ENCODE measurements at places on chromosomes 12 and 14.

- no peak for DNase-seq
Observed at GRCh38 chr14:89409961-89410360, 7.1 kb downstream of the FOXN3 start.

DNA sequence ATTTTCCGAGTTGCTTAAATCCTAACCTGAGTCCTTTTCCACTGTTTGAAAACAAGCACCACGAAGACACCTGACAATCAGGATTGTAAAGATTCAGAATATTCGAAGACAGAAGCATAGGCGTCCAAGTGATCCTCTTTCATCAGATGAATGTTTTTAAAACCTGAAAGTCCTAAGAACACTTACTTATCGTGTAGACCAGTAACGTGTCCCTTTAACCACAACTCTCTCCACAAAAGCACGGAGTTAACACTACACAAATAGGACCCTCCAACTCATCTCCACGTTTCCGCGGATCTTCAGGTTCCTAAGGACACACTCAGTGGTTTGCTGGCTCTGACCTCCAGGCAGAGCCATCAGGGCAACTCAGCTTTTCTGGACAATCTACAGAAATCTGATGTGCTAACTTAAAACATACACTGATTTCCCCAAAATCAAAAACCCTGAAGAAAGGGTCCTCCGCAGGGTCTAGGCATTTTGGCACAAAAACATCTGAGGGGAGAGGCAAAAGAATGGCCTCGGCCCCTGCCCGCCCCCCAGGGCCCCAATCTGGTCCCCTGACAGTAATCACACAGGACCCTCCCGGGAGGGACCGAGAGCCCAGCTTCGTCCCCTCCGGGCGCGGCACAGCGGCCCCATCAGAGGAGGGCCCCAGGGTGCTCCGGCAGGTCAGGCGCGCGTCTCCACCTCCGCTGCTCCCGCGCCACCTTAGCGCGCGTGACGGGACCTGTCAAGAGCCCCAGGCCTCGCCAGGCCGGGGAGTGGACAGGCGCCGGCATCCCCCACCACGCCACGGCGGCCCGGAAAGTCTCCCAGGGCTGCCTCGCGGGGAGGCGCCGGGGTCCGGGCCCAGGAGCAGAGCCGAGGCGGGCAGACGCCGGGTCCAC is 925 bp downstream of the DICER1 start:
- peak; percentile 15 for DNase-seq

GRCh38 chr12:6916426-6917200 is 2.2 kb downstream of the ENO2 start:
- DNase-seq, result no peak

DNA sequence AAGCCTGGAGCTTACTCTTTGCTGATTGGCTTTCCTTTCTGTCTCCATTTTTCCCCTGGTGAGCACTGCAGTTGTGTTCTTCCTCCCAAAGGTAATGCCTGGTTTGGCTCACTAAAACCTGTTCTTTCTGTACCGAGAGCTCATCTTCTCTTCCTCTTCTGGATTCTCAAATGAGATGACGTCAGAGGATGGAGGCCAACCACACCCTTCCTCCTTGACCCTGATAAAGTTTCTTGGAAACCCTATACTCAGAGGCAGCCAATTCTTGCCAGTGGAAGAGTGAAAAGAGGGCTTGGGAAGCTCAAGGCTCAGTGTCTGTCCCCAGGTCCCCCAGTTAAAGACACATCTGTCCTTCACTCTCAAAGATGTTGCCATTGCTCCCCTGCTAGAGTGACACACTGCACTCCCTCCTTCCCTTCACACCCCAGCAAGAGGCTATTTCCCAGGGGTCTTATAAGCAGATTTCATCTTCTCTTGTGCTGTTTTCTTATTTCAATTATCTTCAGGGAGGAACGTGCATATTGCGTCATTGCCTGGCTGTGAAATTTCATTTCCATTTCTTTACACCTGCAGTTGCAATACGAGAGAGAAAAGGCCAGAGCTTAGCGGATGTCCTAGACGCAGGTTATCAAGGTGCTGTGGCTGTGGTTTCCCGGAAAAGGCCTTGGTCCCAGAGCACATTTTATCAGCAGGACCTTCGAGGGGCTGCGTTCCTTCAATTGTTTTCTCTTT is 27.3 kb downstream of the NTF3 start:
- no peak for DNase-seq

DNA sequence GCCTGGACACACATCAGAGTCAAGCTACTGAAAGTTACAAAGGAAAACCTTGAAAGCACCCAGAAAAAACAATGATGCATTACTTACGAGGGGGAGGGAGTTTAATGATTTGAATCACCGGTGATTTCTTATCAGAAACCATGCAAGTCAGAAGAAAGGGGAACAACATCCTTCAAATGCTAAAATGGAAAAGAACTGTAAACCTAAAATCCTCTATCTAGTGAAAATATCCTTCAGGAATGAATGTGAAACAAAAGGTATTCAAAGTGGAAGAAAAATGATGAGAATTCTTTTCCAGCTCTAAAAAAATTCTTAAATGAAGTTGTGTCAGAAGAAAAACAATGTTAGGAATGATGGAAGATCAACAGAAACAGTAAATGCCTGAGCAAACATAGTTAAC is 16.8 kb downstream of the SCAF11 start:
- no peak for DNase-seq

- no peak for DNase-seq
Observed at GRCh38 chr12:26535826-26536225, 297.2 kb downstream of the ITPR2 start.

DNA sequence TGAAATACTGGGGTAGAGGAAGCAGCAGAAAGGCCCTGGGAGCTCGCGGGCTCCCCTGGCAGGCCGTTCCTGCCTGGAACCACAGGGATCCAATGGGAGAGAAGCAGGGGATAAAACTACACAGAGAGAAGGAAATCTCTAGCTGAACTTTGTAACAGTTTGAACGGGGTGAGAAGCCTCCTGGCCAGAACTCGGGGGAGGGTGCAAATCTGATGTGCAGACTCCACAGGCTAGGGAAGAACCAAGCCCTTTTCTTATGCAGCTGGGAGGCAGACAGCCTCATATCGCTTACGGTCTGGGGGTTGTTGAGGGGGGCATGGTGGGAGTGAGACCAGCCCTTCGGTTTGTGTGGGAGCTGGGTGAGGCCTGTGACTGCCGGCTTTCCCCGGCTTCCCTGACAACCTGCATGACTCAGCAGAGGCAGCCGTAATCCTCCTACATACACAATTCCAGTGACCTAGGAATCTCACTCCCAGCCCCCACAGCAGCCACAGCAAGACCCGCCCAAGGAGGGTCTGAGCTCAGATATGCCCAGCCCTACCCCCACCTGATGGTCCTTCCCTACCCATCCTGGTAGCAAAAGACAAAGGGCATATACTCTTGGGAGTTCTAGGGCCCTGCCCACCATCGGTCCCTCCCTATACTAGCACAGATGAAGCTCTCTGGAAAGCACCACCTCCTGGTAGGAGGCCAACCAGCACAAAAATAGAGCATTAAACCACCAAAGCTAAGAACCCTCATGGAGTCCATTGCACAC is 143.0 kb downstream of the TMTC1 start:
- no peak for DNase-seq

DNA sequence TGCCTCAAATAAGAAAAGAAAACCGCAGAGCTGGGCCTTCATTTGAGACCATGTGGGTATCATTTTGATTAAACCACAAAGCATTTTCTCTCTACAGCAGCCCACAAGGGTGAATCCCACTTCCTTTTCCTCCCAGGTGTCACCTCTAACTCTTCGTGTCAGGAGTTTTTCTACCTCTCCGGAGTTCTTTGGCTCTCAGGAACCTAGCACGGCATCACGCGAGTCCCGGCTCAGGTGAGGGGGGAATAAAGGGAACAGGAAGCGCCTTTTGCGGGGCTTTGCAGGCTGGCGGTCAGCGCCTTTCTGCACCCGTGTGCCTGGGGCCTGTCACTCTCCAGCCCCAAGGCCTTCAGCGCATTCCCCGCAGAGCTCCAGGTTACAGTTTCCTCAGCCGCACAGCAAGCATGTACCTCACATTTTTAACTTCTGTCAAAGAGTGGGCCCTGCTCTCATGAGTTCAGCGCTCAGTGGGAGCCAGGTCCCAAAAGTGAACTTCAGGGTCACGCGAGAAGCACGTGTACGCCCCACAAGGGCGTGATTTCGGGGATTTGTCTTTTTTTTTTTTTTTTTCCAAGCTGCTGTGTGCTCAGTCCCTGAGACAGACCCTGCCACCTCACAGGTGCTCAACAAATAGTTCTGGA is 740 bp upstream of the PRPF40B start:
- DNase-seq, result no peak

DNA sequence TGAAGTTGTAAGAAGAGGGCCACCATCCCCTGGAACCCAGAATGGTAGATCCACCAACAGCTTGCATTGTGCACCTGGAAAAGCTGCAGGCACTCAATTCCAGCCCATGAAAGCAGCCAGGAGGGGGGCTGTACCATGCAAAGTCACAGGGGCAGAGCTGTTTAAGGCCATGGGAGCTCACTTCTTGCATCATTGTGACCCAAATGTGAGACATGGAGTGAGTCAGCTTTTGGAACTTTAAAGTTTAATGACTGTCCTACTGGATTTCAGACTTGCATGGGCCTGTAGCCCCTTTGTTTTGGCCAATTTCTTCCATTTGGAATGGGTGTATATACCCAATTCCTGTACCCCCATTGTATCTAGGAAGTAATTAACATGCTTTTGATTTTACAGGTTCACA is 50.8 kb downstream of the SLC16A7 start:
- DNase-seq, result no peak

DNA sequence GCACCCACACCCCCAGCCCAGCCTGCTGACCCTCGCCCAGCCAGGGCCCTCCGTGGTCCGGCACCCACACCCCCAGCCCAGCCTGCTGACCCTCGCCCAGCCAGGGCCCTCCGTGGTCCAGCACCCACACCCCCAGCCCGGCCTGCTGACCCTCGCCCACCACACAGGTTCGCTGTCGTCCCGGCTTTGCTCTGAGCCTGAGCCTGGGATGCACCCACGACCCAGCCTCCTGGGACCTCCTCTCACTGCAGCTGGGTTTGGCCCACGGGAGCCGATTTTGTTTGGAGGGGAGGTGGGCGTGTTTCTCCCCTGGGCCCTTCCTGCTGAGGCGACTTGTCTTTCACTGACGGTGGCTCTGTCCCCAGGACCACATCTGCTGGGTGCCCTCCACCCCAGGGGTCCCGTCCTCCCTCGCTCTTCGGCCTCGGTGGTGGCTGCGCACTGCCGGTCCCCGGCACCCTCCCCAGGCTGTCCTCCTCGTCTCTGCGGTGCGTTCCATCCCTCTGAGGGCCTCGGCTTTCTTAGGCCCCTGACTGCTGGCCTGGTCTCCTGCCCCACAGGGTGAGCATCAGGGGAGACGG is 83.8 kb downstream of the GALNT9 start:
- no peak for DNase-seq

DNA sequence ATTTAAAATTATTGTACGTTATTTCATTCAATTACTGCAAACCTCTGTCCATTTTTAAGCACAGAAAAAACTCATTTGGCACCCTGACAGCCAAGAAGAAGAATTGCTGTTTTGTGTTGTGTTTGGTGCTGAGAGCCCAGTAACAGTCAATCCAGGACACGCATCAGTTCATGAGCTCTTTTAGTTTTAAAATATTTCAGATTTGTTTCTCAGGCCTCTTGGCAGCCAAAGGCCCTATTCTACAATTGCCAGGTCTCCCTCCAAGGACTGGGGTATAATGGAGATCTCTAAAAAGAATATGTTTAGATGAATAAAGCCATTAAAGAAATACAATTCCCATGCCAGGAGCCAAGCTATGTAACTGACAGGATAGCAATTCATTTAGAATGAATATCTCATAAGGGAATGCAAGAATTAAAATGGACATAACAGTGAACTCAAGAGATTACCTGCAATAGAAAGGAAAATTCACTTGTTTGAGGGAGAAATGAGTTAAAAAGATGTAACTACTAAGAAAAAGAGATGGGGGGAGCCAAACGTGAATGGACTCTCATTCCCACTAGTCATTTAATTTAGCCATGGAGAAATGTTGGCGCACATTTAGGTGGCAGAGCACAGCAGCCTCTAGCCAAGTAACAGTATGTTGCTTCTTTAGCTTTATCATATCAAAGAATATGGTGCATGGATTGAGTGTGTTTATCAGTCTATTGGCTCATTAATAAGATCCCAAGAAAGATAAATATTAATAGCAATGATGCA is 140.6 kb upstream of the PELI2 start:
- no peak for DNase-seq

- DNase-seq, result peak; percentile 54
Observed at GRCh38 chr12:95218150-95219133, 835 bp downstream of the VEZT start.

DNA sequence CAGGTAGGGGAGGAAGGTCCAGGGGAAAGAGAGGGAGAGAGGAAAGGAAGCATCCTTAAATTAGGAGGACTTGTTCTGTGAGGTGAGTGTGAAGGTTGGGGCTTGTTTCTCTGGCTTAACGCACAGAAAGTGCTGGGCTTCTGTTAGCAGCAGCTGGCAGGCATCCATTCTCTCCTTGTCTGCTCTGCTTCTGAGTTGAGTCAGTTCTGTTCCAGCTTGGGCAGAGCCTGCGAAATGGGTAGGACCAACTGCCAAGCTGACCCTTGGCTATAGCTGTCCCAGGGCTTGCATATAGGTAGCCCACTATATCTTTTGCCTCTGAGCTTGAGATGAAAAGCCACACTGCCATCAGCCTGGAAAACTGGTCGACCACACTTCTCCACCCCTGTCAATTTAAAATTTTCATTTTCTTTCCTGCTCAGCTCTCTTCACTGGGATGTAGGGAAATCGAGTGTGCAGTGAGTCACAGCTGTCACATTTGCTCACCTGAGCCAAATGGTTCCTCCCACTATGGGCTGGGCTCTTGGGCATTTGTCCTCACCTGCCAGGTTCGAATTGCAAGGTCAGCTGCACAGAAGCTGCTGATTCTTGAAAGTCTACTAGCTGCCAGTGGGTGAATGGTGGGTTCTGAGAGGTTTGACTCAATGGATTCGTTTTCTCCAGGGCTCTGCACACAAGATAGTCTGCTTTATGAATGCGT is 256.4 kb upstream of the PWP1 start:
- DNase-seq, result no peak

DNA sequence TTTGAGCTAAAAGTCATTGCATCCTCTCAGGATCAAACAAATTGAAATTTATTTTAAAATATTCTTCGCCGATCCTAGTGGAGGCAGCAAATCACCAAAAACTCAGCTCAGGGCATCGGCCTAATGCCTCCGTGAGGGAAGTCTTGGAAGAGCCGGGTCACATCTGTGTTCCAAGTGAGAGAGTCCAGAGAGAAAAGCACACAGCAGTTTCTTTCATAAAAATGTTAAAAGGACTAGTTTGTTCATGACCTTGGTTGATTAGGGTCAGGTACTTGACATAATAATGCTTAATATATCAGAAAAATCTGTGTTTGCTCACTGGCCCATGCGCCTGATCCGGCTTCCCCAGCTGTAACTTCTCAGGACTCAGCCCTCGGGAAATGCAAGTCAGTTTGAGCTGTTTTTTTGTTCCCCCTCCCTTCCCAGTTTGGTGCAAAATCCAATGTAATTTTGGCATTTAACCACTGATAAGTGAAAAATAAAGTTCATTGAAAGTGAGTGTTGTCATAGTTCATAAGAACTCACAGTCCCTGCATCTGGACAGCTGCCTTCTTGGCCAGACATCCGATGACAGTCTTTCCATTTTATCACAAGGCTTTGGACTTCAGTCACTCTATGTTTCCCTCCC is 161.7 kb downstream of the CAND1 start:
- DNase-seq, result no peak

- DNase-seq, result no peak
Observed at GRCh38 chr14:69610020-69610873, 1.1 kb upstream of the SUSD6 start.

All from NCI-H1436 (cell line).